ENCODE measurements at places on chromosomes 7 and 10.

DNA sequence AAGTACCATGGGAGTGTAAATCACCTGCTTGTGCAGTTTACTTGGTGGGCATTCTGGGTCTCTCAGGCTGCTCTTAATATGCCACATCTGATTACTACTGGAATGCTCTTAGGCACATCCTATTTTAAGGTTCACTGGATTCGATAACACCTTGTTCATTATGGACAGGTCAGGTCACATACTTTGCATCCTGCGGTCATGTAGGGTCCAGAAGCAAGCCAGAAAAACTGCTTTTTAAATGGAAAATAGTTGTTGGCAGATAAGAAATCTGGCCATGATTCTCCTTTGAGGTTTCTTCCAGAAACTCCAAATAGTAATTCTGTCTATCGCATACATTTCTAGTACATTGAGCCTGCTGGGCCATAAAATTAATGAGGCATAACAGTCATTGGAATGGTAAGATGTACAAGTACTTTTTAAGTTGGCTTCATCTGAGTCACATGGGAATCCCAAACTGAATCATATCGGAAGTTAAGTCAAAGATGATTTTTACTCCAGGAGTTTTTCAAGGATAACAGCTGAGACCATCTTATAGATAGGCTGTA is 371.9 kb downstream of the LRRTM3 start:
- DNase-seq = no peak

DNA sequence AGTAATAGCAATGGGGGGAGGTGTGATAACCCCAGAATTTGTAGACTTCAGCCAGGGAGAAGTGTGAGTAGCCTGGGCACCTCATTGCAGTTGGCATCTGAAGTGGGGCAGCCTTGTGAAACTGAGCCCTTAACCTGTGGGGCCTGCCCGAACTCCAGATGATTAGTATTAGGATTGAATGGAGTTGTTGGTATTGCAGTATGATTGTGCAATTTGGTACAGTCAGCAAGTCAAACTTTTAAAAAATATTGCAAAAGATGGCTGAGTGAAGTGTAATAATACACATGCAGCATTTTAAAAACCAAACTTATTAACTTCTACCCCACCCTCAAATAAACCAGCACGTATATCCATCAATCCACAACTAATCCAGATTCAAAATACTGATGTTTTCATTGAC is 9.3 kb downstream of the RBM33 start:
- DNase-seq = no peak

- no peak for DNase-seq
These were observed 39.0 kb downstream of the COL17A1 start for GRCh38 chr10:104046651-104047050.

- no peak for DNase-seq
These were observed 76.0 kb upstream of the NPTX2 start for GRCh38 chr7:98541101-98541500.

DNA sequence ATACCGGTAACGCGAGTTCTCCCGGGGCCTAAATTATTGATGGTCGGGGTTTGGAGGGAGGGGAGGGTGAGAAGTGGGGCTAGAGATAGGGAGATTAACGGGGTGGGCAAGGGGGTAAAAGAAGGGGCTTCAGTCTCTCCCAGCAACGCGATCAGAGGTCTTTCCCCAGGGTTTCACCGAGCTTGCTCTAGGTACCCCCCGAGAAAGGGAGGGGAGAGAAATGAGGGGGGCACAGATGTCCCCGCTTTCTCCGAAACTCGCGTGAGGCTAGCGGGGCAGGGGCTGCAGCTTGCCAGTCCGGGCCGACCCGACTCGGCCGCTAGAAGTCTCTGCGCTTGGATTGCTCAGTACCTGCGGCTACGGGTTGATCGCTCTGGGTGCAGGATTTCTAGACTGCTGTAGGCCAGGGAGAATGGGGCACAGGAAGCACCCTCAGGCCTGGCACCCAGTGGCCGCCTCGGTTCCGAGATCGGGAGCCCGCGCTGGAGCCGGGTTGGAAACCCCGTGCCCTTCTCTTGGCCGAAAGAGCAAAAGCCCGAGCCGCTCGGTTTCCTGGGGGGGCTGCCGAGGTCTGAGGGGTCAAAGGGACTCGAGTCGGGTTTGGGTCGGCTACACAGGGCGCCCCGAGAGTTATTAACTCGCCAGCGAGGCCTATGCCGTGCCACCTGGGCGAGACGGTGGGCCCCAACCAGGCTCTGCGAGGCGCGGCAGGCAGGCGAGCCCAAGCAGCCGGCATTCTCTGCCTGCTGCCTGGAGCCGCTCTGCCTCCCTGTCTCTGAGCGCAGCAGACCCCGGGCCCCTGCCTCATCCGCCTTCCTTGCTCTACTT is 3.1 kb downstream of the PAX2 start:
- DNase-seq = no peak

- DNase-seq = no peak
These were observed 7.9 kb downstream of the ENTPD7 start for GRCh38 chr10:99667108-99667751.

GRCh38 chr7:44084701-44085100 is 2.4 kb upstream of the POLM start:
- DNase-seq = no peak

DNA sequence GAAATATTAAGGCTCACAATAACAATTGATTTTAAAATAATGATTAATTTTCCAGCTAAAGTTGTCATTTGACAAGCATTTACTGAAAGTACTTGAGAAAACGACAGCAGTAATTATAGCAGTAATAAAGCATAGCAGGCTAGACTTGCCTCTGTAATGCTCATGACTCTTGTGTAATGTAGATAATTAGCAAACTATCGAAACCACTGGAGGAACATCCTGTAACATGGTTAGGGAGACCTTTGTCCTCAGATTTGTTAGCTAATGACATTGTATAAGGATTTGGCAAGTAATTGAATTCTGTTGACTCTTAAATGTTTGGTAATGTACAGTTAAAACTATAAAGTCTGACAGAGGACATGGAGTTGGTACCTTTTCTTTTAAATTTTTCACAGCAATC is 24.8 kb downstream of the ARL4A start:
- DNase-seq = no peak

GRCh38 chr10:69847883-69848282 is 46.2 kb downstream of the COL13A1 start:
- DNase-seq = no peak

DNA sequence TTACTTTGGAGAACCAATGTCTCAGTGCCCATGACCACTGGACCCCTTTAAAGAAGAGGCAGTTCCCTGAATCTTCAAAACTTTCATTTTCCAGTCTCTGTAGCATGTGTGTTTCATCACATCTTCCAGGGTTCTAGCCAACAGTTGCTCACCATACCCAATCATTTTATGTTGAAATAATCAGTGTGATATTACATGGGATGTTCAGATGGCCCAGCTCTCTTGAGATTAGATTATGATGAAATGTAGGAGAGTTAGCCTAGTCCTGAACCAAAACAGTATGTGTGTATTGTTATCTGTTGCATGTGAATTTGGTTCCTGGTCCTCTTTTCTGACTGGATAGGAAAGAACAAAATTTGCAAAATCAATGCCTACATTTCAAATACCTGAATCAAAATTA is 144.5 kb downstream of the ANKRD7 start:
- DNase-seq = no peak

DNA sequence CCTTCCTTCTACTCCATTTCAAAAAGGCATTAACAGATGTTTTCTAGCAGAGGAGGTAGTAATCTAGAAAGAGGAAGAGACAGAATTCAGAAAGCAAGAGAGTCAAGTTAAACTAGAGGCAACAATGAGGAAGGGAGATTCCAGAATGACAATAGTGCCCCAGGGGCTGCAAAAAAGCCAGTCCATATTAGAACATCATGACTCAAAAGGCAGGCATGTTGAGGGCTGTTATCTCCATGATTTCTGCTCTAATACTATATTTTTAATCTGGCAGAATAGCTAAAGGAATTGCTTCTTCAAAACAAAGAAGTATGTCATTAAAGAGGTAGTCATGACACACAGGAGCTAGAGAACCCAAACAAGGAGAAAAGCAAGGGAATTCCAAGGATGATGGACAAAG is 599.6 kb downstream of the INHBA start:
- no peak for DNase-seq

- DNase-seq = no peak
These were observed 6.7 kb downstream of the GSDME start for GRCh38 chr7:24750441-24751055.

GRCh38 chr7:107035446-107035845 is 9.1 kb upstream of the PRKAR2B start:
- DNase-seq = no peak

DNA sequence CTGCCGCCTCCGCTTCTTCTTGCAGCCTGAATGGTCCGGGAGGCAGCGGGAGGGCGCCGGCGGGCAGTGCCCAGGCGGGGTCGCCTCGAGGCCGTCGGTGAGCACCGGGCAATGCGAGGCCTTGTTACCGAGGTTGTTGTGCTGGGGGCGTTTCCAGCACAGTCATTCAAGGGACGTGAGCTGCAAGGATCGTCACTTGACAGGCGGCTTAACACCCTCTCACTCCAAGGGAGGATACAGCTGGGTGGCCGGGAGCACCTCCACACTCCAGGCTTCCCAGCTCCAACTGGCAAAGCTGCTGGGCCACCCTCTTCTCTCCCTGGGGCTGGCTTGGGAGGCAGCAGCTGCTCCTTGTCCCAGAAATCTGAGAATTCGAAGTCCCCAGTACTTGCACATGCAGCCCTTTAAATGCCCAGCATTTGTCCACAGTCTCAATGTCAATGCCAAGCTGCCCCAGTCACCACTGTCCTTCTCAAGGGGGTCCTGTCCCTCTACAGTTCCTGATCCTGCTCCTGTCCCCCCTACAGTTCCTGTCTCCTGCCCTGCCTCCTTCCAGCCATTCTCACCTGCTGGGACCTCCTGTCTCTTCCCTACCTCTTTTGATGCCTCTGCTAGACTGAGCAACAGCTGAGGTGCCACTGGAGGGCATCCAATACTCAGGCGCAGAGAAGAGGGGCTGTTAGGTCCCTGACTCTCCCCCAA is 4.4 kb upstream of the HOXA11 start:
- no peak for DNase-seq

DNA sequence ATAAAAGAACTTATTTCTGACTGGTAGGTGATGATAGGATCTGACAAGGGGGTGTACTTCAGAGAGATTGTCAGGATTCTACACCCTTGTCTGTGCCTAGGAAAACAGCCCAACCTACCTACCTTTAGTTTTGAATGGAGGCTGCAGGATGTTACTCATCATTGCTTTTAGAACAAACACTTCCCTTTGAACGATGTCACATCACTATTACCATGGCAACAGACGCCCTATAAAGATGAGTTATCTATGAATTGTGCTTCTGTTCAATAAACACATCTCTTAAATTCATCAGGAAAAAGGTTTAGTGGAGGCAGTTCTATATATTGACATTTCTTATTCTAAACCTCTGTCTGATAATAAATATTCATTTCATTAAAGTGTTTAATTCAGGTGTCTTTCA is 362.4 kb downstream of the CNTNAP2 start:
- DNase-seq = no peak

DNA sequence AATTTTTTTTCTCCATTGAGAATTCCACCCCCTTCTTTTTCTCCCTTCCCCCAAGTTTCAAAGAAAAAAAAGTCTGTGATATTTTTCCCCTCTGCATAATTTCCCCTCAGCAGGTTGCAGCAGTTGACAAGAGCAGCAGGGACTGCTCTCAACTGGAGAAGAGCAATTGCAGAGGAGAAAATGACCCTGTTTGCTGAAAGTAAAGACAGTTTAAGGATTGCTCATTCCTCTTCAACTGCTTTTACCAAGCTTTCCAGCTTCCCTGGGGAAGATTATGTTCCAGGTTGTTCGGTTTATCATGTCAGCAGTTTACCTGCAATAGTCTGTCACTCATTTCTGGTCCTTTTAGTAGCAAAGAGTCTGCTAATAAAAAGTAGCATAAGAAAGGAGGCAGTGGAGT is 16.2 kb downstream of the AGK start:
- no peak for DNase-seq

DNA sequence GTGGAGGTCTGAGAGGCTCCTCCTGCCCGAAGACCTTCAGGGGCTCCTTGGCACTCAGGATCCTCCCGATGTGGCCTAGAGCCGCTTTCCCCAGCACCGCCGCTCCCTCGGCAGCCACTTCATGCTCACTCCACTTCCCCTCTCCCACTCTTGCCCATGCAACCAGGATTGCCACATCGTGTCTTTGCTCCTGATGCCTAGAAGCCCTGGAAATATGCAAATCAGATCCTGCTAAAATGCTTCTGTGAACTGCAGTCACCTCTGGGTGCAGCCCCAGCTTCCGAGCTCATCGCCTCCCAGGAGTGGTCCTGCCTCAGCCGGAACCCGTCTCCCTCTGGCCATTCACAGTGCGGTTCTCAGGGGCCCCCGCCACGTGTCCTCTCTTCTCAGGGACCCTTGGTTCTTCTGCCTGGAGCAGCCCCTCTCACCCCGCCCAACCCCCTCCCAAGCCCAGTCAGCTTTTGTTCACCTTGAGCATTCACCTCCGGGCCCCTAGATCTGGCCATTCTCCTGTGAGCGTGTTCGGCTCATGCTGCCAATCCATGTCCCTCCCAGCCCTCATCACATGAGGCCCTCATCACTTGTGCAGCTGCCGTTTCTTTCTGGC is 175.5 kb downstream of the ADARB2 start:
- no peak for DNase-seq

DNA sequence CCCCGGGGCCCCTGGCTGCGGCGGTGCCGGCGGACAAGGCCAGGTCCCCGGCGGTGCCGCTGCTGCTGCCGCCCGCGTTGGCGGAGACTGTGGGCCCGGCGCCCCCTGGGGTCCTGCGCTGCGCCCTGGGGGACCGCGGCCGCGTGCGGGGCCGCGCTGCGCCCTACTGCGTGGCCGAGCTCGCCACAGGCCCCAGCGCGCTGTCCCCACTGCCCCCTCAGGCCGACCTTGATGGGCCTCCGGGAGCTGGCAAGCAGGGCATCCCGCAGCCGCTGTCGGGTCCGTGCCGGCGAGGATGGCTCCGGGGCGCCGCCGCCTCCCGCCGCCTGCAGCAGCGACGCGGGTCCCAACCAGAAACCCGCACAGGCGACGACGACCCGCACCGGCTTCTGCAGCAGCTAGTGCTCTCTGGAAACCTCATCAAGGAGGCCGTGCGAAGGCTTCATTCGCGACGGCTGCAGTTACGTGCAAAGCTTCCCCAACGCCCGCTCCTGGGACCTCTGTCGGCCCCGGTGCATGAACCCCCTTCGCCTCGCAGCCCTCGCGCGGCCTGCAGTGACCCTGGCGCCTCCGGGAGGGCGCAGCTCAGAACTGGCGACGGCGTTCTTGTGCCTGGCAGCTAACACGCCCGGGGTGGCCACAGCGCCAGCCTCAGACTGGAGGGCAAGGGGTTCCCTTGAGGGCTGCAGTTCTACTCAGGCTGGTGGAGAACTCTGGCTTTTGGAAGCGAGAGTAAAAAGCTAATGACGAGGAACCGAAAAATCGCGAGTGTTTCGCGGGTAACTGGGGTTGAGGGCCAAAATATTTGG is 804 bp downstream of the FRAT1 start:
- peak; percentile 38 for DNase-seq

- no peak for DNase-seq
These were observed 258.2 kb downstream of the USP6NL start for GRCh38 chr10:11353006-11353896.

- DNase-seq = no peak
These were observed at the start of gene DLG5 for GRCh38 chr10:77926566-77927401. TSS of gene DLG5 (minus strand) at chr10:77926755. CDS start at chr10:77926520, 235 bp downstream.

Measured in NCI-H1092 treated with DMSO at 0.1 percent for 48 hours (cell line).